Neuronal stem cell (in vitro differentiated cells): ENCODE measurements at places on chromosomes 13 and 19.

GRCh38 chr13:78845656-78846365 lies 186.9 kb upstream of the OBI1 start:
- DNase-seq = no peak

DNA sequence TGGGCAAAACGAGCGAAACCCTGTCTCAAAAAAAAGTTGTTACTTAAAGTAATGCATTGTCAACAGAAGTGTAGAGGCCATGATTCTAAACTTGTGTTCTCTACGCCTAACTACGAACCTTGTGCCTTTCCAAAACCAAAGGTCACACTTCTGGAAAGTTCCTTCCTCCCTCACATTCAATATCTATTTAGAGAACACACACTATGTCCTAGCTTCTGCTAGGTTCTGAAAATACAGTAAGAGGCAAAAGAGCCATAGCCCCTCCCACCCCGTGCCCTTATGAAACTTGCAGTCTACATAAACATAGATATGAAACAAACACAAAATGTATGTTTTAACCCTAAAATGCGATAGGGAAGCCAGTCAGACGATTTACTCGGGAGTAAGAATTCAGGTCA lies 36.4 kb downstream of the RNF6 start:
- peak; percentile 6 for DNase-seq

DNA sequence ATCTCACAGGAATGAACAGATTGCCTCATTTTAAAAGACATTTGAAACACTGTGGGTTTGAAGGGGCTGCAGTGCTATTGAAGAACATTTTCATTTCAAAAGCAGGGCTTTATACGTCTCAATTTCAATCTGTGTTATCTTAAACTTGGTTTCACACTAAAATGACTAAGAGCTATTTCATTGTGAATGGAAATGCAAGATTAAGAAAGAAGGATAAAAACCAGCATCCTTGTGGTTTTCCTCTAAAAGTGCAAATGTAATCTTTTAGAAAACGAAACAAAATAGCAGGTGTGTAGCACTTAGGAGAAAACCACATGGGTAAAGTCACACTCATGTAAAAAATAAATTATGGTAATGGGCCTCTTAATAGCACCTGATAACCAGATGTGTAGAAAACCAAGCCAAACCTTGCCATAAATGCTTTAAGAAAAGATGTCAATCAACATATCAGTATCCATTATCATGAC lies 397.7 kb downstream of the GPC6 start:
- no peak for DNase-seq

- DNase-seq = peak; percentile 41
Measured at GRCh38 chr13:112905990-112906641, 62.9 kb upstream of the MCF2L start.

DNA sequence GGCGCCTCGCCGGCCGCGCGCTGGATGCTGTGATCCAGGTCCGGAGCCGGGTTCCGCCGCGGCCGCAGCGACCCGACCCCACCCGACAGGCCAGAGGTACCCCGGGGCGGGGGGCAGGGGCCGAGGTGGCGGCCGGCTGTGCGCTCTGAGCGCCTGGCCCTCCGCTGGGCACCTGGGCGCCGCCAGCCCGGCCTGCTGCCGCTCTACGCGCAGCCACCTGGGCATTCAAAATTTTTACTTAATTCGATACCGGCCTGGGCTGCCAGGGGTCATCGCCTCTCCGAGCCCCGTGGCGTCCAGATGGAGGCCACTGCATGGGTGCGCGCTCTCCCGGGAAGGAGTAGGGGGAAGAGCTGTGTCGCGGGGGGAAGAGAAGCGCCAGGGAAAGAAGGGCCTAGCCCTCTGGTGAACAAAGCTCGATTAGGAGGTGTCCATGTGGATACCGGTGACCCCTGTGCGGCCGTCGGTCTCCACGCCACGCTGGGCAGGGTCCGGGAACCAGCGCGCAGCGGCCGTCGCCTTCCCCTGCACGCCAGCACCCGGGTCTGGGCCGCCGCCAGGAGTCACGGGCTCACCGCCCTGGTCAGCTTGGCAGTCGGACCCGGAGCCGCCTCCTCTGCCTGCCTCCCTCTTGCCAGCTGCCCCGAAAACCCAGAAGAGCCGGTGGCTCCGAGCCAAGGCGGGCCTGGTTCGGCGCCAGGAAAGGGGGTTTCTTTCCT lies 666 bp downstream of the BIVM start:
- peak; percentile 20 for DNase-seq

DNA sequence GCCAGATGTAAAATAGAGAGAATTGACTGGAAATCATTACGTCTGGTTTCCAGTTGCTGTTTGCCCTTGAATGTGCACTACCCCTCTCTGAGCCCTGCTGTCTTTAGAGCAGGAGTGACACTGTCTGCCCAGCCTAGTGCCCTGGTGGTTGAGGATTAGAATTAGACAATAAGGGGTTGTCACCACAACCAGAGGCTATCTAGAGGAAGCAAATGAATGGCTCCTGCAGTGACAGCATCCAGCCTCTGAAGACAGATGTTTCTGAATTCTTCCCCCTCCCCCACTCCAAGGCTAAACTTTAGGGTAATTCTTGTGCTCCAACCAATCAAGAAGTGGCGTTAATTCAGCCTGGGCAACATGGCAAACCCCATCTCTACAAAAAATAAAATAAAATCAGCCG lies 2.0 kb downstream of the RAB8A start:
- no peak for DNase-seq

DNA sequence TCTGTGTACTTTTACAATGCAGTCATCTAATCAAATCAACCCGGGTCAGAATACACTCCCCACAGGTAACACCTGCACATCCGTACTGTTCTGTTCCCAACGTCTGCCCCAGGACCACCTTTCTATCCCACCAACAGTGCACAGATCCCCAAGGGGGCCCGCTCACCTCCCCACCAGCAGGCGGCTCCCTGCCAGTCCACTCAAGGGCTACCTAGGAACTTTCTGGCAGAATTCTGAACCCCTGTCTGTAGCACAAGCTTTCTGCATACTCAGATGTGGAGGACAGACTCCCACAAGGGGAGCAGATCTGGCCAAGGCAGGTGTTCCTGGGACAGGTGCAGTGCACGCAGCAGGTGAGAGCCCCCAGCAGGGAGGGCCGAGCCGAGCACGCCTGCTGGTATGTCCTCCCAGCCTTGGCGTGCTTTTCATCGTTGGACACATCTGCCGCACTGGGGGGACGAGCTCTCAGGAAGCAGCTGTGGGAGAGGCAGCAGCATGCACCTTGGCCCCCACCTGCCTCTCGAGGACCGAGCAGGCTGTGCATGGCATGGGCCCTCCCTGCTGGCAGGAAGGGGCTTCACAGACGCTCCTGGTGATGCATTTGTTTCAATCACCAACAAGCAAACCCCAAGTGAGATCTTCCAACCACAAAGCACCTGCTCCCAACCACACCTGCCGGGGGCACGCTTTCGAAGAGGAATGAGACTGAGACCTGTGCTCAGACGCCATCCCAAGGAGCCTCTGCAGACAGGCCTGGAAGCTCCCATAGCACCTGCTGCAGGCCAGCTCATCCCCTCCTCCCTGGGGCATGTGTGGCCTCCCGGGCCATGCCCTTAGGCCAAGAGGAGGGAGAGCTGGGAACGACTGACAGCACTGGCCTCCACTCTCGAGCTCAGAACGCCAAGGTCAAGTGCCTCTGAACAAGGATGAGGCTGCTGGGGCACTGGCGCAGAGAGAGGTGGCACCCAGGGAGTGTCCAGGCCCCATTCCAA lies 35.9 kb downstream of the RAB20 start:
- DNase-seq = no peak

DNA sequence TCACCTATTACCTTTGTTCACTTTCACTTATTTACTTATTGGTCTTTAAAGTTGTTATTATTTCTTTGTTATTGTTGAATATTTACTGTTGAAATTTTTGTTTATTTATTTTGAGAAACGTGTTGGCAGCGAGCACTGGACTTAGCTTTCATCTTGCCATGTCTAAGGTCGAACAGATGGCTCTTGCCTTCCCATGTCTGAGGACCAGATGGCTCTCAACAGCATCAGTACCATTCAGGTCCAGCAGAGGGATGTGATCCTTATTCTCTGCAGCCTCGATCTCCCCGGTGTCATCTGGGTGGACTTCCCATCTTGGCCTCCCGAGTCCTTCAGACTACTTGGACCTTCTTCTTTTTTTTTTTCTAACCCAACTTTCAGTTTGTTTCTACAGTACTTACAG lies 1437.6 kb downstream of the UQCRFS1 start:
- no peak for DNase-seq

- DNase-seq = no peak
Measured at GRCh38 chr13:72316716-72317115, 410.7 kb downstream of the MZT1 start.

DNA sequence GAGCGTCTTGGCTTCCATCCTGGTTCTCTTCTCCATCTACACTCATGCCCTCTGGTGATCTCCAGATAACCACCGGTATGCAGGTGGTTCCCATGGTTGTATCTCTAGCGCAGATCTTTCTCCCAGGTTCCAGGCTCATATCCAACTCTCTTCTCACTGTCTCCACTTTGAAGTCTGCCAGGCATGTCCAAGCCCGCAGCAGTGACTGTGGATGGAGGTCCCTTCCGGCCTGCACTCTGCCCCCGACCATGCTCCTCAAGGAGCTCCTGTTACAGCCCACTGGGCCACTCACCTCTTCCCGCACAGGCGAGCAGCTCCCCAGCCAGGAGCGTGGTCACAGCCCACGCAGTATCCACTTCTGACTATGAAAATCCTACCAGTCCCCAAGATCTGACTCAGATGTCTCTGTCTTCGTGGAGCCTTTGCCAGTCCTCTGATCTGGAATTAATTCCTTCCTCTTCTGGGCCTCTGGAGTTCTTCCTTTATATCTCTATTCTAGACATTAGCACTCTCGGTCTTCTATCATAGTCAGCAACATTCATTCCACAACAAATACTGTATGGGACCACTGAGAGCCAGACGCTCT lies 100.2 kb downstream of the TEX26 start:
- no peak for DNase-seq

DNA sequence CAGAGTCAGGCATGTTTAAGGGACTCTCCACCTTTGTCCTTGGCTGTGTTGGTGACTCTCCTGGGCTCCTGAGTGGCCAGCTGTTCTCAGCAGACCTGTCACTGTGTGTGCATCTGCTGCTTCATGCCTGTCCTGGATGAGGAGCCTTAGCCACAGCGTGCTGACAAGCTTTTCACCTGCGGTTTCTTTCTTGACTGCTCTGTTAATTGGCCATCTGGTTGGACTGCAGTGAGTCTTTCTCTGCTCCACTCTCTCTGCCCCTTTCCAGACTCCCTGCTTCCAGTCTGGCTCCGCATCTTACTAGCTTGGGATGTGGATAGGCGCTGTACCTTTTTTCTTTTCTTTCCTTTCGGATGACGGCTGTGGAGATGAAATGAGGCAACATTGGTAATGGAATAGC lies 38.8 kb downstream of the POLR1D start:
- DNase-seq = no peak

DNA sequence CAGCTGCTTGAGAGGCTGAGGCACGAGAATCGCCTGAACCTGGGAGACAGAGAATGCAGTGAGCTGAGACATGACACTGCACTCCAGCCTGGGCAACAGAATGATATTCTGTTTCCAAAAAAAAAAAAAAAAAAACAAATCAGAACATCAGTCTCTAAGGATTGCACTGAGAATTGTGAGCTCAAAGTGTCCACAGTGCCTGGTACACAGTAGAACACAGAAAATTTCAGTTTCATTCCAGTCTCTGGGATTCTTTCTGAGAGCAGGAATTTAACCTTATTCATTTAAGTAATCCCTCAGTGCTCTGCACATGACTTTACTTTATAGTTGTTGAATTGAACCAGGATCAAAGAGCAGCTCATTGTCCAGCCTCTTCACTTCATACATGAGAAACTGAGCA lies 25.9 kb upstream of the GATAD2A start:
- DNase-seq = no peak

DNA sequence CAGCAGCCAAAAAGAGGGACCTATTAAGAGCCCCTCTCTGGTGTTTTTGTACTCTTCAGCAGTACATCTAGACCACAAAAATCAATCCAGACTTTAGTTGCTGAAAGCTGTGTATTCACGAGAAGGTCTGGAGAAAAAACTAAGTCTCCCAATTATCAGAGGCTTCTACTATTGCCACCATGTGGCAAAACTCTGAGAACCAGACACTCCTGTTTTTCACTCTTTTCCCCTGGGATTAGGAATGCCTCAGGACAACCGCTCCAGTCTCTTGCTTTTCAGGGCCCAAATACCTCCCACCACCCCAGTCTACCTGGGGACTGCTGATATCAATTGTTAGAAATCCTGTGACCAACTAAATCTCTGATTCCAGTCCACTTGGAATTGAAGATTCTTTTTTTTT lies 30.1 kb upstream of the OBI1 start:
- DNase-seq = no peak

- DNase-seq = no peak
Measured at GRCh38 chr13:99868767-99869166, 102.8 kb downstream of the ZIC5 start.

- no peak for DNase-seq
Measured at GRCh38 chr13:23859455-23859854, 29.7 kb downstream of the MIPEP start.

DNA sequence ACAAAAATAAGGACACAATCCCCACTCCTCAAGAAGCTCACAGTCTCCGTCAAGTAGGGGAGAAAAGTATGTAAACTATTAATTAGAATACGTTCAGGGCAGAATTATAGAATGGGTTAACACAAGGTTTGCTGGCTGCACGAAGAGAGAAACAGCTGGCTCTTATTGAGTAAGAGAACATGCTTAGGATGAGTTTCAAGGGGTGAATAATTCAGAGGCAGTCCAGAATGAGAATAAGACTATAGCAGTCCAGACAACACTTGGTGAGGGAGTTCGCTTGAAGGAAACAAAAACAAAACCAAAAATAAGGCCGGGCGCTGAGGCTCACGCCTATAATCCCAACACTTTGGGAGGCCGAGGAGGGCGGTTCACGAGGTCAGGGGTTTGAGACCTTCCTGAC lies 61.9 kb downstream of the THSD1 start:
- no peak for DNase-seq

GRCh38 chr13:25148402-25148771 lies 23.7 kb downstream of the AMER2 start:
- no peak for DNase-seq

GRCh38 chr19:51226067-51226466 lies 1.2 kb downstream of the CD33 start:
- no peak for DNase-seq

- no peak for DNase-seq
Measured at GRCh38 chr19:9793071-9793591, 24.6 kb upstream of the ZNF846 start.

DNA sequence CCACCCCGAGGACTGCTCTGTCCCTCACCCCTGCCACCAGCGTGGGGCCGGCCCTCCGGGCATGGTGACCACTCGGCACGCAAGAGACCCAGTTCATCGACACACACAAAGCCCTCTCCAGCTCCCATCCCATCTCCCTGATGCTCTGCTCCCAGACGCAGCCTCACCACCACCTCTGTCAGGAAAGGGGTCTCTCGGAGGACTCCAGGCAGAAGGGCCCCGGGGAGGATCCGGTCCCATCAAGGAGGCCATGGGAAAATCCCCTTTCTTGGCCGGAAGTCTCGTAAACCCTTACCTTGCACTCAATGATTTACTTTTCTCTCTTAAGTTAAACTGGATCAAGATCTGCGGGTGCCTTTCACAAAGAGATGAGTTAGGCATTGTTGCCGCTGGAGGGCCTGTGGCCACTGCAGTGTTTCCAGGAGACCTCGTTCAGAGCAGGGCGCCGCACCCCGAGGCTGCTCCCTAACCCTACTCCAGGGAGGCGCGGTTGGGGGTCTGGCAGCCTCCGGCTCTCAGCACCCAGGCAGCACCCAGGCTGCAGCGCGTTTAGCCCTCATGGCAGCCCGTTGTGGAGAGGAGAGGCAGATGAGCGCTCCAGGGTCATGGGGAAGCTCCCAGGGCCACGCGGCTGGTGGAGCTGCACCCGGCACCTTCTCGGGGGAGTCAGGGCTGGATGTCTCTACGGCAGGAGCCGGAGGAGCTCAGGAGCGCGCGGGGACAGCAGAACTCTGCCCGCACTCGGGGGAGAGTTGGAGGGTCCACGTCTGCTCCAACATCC lies 31.0 kb downstream of the C2CD4C start:
- no peak for DNase-seq
